Keratinocyte (primary cell): ENCODE measurements at places on chromosomes 1 and 21. TPM values are rescaled to one million over a fixed set of nuclear protein-coding genes. Genes with fewer than 3 reads are reported as not detected.

MYCL gene
- 5.1 to 7.7 TPM (median 5.4 TPM) in 3 replicates for polyA plus RNA-seq

APOBEC4 gene
- not detected in 3 replicates for polyA plus RNA-seq

BSND gene
- polyA plus RNA-seq: not detected in 3 replicates

SLC9C2 gene
- polyA plus RNA-seq: not detected in 3 replicates

CYP4A11 gene
- polyA plus RNA-seq: not detected in 3 replicates

CHIA gene
- polyA plus RNA-seq: not detected in 3 replicates

TEX38 gene
- polyA plus RNA-seq: not detected in 3 replicates

OR2T10 gene
- polyA plus RNA-seq: not detected in 3 replicates

USH2A gene
- polyA plus RNA-seq: under 0.01 TPM in 1 of 3 replicates, not detected in the others

SELP gene
- 0.09 TPM in 1 of 3 replicates, not detected in the others for polyA plus RNA-seq

SDC3 gene
- 5.6 to 14.5 TPM (median 8.8 TPM) in 3 replicates for polyA plus RNA-seq

FMO1 gene
- polyA plus RNA-seq: 0.07 to 0.17 TPM in 2 of 3 replicates, not detected in the other

KRTAP13-2 gene
- not detected in 3 replicates for polyA plus RNA-seq

CNIH3 gene
- 0.71 to 1.5 TPM (median 0.81 TPM) in 3 replicates for polyA plus RNA-seq

AP4B1 gene
- 11.6 to 16.9 TPM (median 16.5 TPM) in 3 replicates for polyA plus RNA-seq

RNF223 gene
- 0.22 to 0.45 TPM (median 0.32 TPM) in 3 replicates for polyA plus RNA-seq

TCHHL1 gene
- polyA plus RNA-seq: 0.08 TPM in 1 of 3 replicates, not detected in the others

LCE3D gene
- 1.2 to 9.1 TPM (median 4.4 TPM) in 3 replicates for polyA plus RNA-seq

ADCY10 gene
- 0.04 to 0.10 TPM in 2 of 3 replicates, not detected in the other for polyA plus RNA-seq

LGR6 gene
- 0.39 to 1.5 TPM (median 0.42 TPM) in 3 replicates for polyA plus RNA-seq

HSD3B1 gene
- polyA plus RNA-seq: 0.34 to 0.50 TPM (median 0.48 TPM) in 3 replicates

PAQR6 gene
- 0.78 to 2.2 TPM (median 1.00 TPM) in 3 replicates for polyA plus RNA-seq

VCAM1 gene
- not detected in 3 replicates for polyA plus RNA-seq

CD160 gene
- not detected in 3 replicates for polyA plus RNA-seq

MMP23B gene
- 0.07 to 0.17 TPM in 2 of 3 replicates, not detected in the other for polyA plus RNA-seq

OR6K3 gene
- polyA plus RNA-seq: not detected in 3 replicates

AGO4 gene
- 5.2 to 7.7 TPM (median 6.3 TPM) in 3 replicates for polyA plus RNA-seq

PROX1 gene
- polyA plus RNA-seq: 0.20 to 0.31 TPM (median 0.24 TPM) in 3 replicates

RAD54L gene
- 0.42 to 5.1 TPM (median 3.8 TPM) in 3 replicates for polyA plus RNA-seq

KRTAP10-10 gene
- polyA plus RNA-seq: not detected in 3 replicates

TMIGD3 gene
- polyA plus RNA-seq: not detected in 3 replicates
